ENCODE measurements at places on chromosomes 16 and 17.

- no peak for DNase-seq
Measured at GRCh38 chr16:79278506-79278905, 322.0 kb downstream of the MAF start.

GRCh38 chr16:25692351-25692741, 587 bp downstream of the HS3ST4 start:
- DNase-seq = no peak

DNA sequence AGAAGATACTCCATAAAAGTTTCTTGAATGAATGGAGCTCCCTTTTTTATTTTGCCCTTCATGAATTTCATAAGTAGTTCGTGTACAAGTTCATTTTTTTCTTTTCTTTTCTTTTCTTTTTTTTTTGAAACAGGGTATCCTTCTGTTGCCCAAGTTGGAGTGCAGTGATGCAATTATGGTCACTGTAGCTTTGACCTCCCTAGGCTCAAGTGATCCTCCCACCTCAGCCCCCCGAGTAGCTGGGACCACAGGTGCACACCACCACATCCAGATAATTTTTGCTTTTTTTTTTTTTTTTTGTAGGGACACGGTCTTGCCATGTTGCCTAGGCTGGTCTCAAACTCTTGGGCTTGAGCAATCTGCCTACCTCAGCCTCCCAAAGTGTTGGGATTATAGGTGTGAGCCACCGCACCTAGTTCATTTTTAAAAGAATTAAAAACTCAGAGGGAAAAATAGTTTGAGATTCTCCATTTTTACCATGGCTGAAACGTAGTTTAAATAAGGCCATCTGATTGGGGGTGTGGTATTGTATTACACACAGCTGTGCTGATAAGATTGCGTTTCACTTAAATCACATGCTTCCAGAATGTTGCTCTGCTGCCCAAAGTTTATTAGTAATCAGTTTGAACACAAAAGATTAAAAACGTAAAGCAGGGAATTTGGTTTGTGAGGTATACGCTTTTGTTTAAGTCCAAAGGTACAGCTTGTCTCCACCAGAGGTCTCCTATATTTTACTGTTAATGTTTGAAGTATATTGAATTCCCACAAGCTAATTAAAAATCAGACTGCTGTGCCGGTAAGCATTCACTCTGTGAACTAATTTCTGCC, 154.1 kb downstream of the SOCS1 start:
- peak; percentile 34 for DNase-seq

- DNase-seq = peak; percentile 61
Measured at GRCh38 chr16:68091380-68092261, 6.5 kb downstream of the NFATC3 start.

DNA sequence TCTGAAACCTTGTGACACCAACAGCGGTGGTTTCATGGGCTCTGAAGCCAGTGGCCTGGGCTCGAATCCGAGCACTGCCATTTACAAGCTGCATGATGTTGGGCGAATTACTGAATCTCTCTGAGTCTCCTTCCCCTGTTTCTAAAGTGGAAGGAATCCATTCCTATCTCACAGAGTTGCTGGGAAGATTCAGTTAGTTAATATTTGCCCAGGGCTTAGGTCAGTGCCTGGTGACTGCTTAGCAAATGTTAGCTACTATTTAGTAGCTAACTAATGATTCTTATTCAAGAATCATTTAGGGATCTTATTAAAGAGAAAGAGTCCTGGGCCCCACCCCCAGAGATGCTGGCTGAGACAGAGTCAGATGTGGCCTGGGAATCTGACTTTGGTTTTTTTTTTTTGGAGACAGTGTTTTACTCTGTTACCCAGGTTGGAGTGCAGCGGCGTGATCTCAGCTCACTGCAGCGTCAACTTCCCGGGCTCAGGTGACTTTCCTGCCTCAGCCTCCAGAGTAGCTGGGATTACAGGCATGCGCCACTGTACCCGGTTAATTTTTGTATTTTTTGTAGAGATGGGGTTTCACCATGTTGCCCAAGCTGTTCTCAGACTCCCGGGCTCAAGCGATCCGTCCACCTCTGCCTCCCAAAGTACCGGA, 33.6 kb upstream of the RAI1 start:
- no peak for DNase-seq

DNA sequence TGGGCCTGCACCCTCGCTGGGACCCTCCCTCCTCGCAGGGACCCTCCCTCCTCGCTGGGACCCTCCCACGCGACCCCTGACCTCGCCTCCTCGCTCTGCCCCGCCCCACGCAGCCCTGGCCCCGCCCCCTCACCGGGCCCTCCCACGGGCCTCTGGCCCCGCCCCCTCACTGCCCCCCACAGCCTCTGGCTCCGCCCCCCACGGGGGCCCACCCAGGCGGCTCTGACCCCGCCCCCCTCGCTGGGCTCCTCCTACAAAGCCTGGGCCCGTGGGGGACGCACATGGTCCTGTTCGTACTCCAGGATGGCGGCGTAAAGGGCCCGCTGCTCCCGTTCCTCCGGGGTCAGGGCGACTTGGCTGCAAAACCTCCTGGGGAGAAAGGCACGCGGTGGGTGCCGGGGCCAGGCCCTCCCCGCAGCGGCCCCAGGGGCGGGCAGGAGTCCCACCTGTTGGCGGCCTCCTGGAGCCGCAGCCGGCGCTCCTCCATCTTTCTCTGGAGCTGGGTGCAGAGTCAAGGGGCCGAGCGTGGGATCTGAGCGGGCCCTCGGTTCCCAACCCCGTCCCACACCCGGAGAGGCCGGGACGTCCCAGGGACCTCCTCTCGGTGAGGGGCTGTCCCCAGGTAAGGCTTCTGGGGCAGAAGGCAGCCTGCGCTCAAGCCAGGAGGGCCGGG, 9.0 kb downstream of the VPS9D1 start:
- peak; percentile 72 for DNase-seq

DNA sequence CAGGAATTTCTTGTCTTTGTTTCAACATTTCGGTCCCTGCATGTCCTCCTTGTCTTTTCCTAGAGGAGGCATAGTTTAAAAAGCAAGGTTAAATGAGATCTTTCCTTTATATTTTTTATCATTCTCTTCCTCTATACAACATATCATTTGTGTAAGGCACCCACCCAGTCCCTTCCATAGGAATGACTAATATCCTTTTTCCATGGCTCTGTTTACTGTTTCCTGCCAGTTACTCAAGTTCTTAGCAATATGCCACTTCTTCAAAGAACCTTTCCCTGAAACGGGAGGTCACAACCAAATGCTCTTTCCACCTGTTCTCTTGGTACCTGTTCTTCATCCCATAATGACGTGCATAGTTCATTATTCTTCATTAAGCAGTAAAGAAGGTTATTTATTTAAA, 1237.1 kb upstream of the GOT2 start:
- no peak for DNase-seq

DNA sequence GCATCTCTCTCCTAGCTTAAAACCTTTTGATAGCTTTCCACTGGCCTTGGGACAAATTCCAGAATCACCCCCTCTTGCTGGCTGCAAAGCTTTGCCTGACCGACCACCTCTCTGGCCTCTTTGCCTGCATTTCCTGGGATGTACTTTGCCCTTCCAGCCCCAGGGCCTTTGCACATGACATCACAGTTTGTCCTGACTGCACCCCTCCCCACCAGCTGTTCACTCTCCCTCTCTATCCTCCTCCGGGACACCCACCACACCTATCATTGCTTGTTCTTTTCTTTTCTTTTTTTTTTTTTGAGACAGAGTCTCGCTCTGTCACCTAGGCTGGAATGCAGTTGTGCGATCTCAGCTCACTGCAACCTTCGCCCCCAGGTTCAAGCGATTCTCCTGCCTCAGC, 7.9 kb downstream of the AANAT start:
- no peak for DNase-seq

- no peak for DNase-seq
Measured at GRCh38 chr17:81193470-81194224, 27.6 kb upstream of the AATK start.

- no peak for DNase-seq
Measured at GRCh38 chr17:61600621-61601020, 9.6 kb upstream of the NACA2 start.

- no peak for DNase-seq
Measured at GRCh38 chr16:89525146-89525913, 17.1 kb downstream of the SPG7 start.

- no peak for DNase-seq
Measured at GRCh38 chr17:2963332-2964027, 99.9 kb downstream of the OR1D5 start.

GRCh38 chr16:10308305-10309193, 77.3 kb upstream of the ATF7IP2 start:
- no peak for DNase-seq

GRCh38 chr17:36807496-36808179, 129.6 kb upstream of the LHX1 start:
- no peak for DNase-seq

GRCh38 chr17:81563861-81564586, 11.9 kb upstream of the FAAP100 start:
- no peak for DNase-seq

- DNase-seq = no peak
Measured at GRCh38 chr17:28724500-28725165, 1.4 kb downstream of the TLCD1 start.

GRCh38 chr17:596287-596686, 118.4 kb downstream of the VPS53 start:
- no peak for DNase-seq

DNA sequence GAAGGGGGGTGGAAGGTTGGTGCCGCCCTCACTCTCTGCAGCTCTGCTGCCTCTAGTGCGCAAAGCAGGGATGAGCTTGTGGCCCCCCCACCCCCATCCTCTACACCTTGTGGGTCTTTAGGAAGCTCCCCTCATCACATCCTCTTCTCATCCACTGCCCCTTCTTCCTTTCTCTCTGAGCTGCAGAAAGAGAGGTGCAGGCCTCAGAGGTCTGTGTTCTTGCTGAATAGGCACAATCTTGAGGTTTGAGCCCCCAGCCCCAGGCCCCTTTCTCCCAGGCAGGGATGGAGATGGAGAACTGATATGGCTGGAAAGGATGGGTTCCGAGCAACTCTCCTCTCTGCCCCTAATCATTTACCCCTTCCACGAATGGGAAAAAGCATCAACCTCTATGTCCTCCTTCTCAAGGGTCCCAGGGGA, 2.6 kb downstream of the CACNA1G start:
- no peak for DNase-seq

DNA sequence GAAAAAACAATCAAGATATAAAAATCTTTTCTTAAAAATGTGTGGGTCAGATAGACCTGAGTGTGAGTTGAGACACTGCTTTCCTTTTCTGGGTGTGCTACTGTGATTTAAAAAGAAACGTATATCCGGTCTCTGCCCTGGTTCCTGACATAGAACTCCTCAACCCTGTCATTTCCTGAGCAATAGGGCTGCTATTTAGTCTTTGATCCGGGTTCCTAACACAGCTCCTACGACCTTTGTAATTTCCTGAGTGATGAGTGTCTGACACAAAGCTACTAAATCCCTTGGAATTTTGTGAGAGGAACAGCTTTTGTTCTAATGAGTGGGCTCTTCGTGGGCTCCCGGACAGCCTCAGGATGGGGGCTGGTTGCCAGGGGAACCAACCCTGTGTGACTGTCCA, 93.9 kb upstream of the FA2H start:
- no peak for DNase-seq

GRCh38 chr16:2054543-2055245, 6.9 kb downstream of the TSC2 start:
- peak; percentile 44 for DNase-seq

DNA sequence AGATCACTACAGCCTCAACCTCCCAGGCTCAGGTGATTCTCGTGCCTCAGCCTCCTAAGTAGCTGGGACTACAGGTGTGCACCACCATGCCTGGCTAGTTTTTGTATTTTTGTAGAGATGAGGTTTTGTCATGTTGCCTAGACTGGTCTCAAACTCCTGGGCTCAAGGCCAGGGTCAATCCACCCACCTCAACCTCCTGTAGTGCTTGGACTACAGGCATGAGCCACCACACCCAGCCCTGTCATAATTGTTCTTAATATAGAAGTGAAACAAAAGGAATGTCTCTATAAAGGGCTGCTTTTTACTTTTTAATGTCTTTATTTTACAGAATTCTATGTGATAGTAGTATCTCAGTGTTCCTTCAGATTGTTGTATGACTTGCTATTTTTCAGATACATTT, 345.2 kb upstream of the TBX2 start:
- DNase-seq = no peak

DNA sequence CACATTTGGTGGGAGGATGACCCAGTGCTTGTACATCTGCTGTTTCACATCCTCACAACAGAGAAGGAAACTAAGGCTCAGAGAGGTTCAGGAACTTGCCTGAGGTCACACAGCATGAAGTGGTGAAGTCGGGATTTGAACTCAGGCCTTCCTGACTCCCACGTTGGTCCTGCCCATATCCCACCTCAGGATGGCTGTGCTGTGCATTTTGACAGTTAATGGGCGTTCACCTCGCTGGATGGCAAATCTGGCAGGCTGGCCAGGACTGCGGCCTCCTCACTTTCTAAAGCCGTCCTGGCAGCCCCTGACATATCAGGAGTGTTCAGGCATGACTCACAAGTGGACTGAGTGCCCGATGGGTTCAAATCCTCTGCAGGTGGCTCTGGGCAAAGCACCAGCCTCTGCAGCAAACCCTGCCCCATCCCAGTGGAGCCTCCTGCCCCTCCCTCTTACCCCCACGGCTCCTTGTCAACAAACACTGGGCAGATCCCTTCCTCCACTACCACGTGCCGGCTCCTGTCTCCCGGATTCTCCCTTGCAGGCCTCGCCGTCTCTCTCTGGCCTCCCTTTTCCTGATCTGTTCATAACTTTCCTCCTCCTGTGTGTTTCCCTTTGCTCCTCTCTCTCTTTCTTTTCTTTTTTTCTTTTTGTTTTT, 29.2 kb downstream of the SOCS3 start:
- no peak for DNase-seq

GRCh38 chr17:63356337-63356757, 89.8 kb downstream of the CYB561 start:
- no peak for DNase-seq

DNA sequence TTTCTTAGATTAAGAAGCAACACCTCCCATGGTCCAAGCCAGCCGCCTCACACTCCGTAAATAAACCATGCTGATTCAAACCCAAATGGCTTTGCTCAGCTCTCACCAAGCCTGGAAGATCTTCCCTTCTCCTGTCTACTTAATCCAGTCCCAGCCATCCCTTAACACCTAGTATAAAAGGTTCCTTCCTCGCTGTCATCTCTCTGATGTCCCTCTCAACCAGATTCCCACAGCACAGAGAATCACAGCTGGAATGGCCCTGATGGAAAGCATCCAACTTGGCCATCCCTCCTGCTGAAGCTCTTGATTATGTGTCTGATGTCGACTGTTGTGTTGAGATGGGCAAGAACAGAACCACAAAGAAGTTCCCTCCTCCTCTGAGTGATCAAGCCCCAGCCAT, 50.6 kb upstream of the ADCY9 start:
- no peak for DNase-seq

Data from NCI-H2171 (cell line).